ENCODE measurements at places on chromosomes 7 and 10. TPM values are rescaled to one million over a fixed set of nuclear protein-coding genes. Genes with fewer than 3 reads are reported as not detected.

LAMB4 gene
- not detected for polyA plus RNA-seq

- peak; percentile 89 for DNase-seq
These were observed 182.7 kb upstream of the LYZL2 start for GRCh38 chr10:30812018-30812851.

SEMA4G gene
- polyA plus RNA-seq: 41.4 TPM

LIPJ gene
- 1.2 TPM for polyA plus RNA-seq

DNA sequence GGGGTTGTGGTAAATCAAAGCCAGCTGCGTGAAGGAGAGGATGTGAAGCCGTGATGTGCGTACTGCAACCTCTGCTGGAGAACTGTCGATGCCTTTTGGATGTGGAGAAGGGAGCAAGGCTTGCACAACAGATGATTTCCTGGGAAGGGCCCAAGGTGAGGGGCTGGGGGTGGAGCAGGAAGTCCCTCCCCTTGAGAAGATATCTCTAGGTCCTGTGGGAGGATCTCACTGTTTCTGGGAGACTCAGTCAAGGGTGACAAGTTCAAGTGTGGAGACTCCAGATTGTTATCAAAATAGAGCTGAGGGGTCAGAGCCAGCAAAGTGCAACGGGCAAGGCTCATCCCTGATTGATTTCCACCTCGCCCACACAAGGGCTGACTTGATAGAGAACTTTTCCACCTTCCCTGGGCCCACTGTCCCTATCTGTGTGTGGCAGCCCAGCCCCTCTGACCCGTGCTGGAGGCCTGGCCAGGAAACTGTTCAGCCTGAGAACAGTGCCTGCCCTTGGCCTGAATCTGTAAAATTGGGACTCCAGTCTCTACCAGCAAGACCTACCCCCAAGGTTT, 55.0 kb downstream of the COL13A1 start:
- no peak for DNase-seq

GRCh38 chr10:17725703-17726102, 26.3 kb upstream of the TMEM236 start:
- no peak for DNase-seq

Measured in sigmoid colon (tissue), 7 donors.